ENCODE measurements at places on chromosomes 4 and X.

DNA sequence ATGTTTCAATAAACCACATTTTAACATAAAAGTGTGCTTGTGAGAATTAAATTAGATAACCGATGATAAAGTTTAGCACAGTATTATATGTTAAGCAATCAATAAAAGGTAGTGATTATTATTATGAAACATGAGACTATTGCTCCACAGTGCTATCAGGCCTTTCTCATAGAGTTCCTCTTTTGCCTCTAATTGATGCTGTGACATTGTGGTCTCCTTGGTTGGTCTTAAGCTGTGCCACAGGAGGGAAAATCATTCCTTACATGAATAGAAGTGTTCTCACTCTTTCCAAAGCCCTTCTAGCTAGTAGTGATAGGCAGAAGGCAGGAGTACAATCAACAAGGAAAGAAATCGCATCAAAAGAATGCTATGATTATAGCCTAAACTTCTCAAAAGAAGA lies 9.2 kb upstream of the PDHA2 start:
- DNase-seq, result no peak

DNA sequence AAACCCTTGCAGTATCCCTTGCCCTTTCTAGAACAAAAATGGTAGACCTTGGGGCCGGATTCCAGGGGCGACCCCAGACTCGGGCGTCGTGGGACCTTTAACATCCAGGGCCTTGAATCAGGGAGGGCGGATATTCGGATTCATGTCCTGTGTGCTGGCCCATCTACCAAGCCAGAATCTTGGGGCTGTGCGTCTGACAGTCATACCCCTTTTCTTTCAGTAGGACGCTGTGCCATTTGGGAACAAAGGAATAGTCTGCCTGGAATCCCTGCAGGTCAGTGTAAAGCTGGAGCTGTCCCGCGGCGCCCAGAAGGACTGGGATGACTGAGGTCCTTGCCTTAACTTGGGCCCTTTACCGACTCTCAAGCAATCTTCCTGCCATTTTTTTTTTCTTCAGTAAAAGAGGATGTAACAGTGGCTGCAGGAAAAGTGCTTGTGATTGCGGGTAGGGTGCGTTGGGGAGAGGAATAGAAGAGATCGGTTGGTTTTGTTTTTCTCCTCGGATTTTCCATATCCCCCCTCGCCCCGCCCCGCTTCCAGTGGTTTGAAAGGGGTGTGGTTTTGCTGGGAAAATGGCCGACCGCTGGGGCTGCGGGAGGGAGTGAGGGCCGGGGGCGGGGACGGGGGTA lies 518 bp downstream of the ARMCX1 start:
- peak; percentile 46 for DNase-seq

GRCh38 chrX:39019056-39019455 lies 217.8 kb downstream of the MID1IP1 start:
- DNase-seq, result no peak

- peak; percentile 13 for DNase-seq
Observed at GRCh38 chr4:185112104-185112503, 31.0 kb upstream of the SLC25A4 start.

DNA sequence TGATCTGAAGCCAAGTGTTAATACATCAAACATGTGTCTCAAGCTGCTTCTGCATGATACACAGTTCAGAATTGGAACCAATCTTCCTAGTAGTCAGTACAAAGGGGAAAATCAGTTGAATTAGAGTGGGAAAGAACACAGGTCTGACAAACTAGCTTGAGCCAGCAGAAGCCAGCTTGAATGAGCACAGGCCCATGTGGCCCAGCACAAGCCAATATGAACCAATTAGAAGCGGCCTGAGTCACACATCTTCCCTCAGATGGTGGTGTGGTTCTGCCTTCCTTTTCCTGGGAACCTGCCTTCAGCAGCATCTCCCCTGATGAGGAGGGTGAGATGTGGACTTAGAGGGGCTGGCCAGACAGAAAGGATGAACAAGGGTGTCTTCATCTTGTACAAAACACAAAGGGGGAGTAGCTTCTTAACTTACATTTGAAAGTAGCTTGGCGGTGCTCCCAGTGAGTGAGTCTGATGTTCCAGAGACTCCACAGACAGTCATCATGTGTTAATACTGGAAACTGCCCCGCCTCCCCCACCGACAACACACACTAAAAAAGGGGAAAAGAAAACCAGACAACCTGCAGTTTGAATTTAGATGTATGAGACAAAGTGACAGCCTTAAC lies 72.0 kb downstream of the FRMPD4 start:
- DNase-seq, result no peak

DNA sequence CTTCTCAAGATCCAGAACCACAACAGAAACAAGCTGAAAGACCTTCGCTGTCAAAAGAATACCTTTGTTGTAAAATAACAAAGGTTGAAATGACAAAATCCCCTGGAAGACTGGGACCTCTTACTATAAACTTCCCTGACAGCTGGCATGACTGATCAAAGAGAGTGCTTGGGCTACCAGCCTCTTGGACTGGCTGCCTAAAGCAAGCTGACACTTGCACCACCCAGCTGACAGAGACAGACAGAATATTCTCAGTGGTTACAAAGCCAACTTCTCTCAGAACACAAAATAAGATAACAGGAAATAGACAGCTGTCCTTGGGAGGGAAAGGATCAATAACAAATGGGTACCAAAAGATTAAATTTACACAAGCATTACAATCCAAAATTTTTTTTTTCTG lies 241.7 kb upstream of the SPOCK3 start:
- DNase-seq, result no peak

GRCh38 chr4:84606645-84607044 lies 23.7 kb downstream of the CDS1 start:
- DNase-seq, result no peak

GRCh38 chr4:14893713-14894112 lies 108.6 kb upstream of the CPEB2 start:
- DNase-seq, result no peak

DNA sequence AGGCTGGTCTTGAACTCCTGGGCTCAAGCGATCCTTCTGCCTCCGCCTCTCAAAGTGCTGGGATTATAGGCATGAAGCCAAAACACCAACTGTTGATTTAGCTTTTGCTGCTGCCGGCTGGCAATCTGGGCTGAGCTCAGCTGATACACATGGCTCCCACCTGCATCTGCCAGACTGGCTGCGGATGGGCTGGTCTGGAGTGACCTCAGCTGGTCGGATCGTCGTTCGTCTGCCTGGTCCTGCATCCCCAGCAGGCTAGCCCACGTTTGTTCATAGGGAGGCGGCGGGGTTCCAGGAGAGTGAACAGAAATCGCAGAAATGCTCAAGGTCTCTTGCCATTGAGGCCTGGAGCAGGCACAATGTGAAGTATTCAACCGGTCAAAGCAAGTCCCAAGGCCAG lies 74.4 kb upstream of the DDX3X start:
- DNase-seq, result no peak

GRCh38 chrX:103442536-103442901 lies 66.2 kb downstream of the BEX3 start:
- no peak for DNase-seq

- DNase-seq, result no peak
Observed at GRCh38 chrX:79259073-79259689, 108.0 kb downstream of the ITM2A start.

DNA sequence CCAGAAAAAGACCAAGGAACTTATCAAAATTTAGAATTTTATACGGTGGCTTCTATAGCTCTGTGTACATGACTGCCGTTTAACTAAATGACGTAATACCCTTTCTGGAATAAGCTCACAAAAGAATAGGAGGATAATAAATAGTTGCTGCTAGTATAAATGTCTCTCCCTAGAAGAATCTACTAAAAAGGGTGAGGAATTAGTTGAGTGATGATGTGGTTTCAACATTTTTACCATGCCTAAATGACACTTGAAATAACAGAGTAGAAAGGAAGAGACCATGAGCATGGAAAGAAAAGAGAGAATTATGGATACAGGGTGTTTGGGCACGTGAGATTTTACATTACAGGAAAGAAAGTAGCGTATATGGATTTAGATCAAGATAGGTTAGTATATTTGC lies 231.1 kb downstream of the ARAP2 start:
- DNase-seq, result no peak

DNA sequence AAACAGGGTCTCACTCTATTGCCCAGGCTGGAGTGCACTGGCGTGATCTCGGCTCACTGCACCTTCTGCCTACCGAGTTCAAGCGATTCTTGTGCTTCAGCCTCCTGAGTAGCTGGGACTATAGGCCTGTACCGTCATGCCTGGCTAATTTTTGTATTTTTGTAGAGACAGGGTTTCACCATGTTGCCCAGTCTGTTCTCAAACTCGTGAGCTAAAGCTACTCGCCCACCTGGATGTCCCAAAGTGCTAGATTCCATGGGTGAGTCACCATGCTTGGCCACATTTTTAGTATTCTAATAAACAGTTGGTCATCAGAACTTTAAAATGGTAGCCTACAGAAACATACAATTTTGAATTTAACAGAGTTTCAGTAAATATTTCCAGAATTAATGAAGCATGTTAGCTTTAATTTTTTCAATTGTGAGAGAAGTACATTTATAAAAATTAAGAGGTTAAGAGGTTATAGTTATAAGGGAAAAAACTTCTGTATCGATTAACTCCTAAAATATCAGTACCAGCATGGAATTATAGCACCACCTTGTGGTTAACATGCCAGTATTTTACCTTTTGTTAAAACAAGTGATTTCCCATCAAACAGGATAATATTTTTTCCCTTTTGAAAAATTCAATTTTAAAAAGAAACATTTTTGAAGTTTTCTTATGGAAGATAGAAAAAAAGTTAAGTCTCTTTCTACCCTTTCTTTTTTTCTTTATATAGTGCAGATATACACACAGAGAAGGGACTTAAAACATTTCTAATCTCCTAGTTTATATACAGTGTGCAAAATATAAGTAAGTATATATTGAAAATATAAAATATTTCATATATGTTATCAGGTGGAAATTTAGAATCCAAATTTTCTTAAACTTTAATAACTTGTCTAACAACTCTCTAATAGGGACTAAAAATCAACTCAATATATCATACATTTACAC lies 35.4 kb downstream of the CEP44 start:
- peak; percentile 8 for DNase-seq

- DNase-seq, result no peak
Observed at GRCh38 chr4:85787133-85787532, 312.2 kb downstream of the ARHGAP24 start.

- DNase-seq, result no peak
Observed at GRCh38 chrX:119228512-119229252, 7.4 kb upstream of the PGRMC1 start.

All from endothelial cell (in vitro differentiated cells).